ENCODE measurements at places on chromosomes 6 and 20. TPM values are rescaled to one million over a fixed set of nuclear protein-coding genes. Genes with fewer than 3 reads are reported as not detected.

Gene CCM2L
- total RNA-seq = 0.41 TPM

Gene PKIB
- 0.54 TPM for total RNA-seq

Gene SEMG1
- total RNA-seq = not detected

Gene LZTS3
- 5.2 TPM for total RNA-seq

Gene PHACTR3
- not detected for total RNA-seq

Gene EFCAB8
- not detected for total RNA-seq

Gene SIRPD
- total RNA-seq = not detected

Gene CGAS
- 4.9 TPM for total RNA-seq

All from A549 treated with ZK216348 at 1 μM for 4 hours (cell line).